ENCODE measurements at places on chromosomes 2 and 18.
A peak's percentile ranks its signal among the peaks of the same experiment; 100 is the strongest.

- no peak for DNase-seq
These were observed 634.9 kb upstream of the PIK3C3 start for GRCh38 chr18:41320100-41320499.

GRCh38 chr18:37440206-37440605, 125.4 kb downstream of the CELF4 start:
- DNase-seq: no peak

- DNase-seq: no peak
These were observed 62.0 kb downstream of the CIB4 start for GRCh38 chr2:26579025-26579722.

- no peak for DNase-seq
These were observed 156.2 kb downstream of the SH3RF3 start for GRCh38 chr2:109285244-109285651.

DNA sequence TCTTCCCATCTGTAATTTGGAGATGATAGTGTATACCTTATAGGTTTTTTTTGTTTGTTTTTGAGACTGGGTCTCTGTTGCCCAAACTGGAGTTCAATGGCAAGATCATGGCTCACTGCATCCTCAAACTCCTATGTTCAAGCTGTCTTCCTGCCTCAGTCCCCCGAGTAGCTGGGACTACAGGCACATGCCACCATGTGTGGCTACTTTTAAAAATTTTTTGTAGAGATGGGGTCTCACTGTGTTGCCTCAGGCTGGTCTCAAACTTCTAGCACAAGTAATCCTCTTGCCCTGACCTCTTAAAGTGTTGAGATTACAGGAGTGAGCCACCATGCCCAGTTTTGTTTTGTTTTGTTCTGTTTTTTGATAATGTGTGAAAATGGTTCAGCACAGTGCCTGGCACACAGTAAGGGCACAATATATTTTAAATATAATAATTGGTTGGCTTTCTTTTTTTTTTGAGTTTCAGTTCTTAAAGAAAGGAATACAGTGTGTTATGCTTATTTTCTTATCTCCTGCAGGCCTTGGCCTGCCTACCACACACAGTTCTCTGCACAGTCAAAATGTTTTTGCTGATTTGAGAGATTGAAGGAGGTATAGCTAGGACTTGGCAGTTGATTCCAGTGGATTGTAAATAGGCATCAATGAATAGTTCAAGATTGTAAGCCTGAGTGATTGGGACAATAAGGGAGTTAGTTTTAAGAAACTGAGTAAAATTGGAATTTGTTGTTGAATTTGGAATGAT, 6.1 kb downstream of the ACTR3 start:
- DNase-seq: no peak

DNA sequence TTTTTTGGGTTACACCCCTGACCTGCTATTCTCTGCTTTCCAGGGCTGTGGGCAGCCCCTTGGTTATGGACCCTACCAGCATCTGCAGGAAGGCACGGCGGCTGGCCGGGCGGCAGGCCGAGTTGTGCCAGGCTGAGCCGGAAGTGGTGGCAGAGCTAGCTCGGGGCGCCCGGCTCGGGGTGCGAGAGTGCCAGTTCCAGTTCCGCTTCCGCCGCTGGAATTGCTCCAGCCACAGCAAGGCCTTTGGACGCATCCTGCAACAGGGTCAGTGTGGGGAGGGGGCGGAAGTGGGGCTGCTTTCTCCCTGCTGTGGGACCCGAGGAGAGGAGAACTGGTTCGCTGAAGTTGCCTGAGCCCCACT, 9.7 kb upstream of the WNT10A start:
- DNase-seq: no peak

GRCh38 chr2:943461-943797, 7.2 kb upstream of the SNTG2 start:
- no peak for DNase-seq

DNA sequence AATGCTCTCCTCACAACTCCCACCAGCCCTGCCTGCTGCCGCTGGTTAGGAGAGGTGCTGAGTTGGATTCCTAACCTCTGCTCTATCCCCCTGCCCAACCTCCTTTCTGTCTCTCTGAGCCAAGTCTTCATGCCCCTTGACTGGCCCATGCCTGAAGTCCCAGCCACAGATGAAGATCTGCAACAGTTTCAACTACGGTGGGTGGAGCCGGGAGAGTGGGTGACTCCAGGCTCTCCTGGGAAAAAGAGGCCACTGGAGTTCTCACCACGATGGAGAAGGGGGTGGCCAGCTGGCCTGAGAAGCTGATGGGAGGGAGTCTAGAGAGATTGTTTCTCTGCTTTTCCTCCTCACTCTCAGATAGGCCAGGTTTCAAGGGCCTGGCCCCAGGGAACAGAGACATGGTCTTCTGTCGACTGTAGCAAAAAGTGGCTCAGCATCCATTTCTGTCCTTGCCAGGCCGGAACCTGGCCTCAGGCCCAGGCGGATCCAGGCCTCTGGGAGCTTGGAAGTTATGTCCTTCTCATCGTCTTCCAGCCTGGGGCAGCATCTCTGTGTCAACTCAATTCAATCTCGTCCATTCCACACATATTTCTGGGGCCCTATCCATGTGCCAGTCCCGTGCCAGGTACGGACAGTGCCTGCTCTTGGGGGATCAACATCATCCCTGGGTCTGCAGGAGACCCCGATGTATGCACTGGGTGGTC, 75.3 kb downstream of the INHBB start:
- DNase-seq: no peak

DNA sequence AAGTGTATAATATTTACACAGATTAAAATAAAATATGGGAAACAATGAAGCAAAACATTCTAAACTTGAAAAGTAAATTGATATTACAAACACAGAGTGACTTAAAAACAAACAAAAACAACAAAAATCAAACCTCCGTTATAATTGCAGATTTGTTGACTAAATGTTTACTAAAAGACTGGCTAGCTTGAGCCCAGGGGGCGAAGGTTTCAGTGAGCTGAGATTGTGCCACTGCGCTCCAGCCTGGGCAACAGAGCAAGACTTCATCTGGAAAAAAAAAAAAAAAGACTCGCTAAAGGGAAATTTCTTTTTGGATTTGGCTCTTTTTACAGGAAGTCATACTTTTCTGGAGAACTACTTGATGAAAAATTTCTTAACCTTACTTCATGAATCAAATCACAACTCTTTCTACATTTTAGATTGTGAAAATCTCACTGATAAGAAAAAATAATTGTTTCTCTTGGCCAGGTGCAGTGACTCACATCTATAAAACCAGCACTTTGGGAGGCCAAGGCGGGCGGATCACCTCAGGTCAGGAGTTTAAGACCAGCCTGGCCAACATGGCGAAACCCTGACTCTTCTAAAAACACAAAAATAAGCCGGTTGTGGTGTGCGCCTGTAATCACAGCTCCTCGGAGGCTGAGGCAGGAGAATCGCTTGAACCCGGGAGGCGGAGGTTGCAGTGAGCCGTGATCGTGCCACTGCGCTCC, 9.7 kb downstream of the TFPI start:
- no peak for DNase-seq

DNA sequence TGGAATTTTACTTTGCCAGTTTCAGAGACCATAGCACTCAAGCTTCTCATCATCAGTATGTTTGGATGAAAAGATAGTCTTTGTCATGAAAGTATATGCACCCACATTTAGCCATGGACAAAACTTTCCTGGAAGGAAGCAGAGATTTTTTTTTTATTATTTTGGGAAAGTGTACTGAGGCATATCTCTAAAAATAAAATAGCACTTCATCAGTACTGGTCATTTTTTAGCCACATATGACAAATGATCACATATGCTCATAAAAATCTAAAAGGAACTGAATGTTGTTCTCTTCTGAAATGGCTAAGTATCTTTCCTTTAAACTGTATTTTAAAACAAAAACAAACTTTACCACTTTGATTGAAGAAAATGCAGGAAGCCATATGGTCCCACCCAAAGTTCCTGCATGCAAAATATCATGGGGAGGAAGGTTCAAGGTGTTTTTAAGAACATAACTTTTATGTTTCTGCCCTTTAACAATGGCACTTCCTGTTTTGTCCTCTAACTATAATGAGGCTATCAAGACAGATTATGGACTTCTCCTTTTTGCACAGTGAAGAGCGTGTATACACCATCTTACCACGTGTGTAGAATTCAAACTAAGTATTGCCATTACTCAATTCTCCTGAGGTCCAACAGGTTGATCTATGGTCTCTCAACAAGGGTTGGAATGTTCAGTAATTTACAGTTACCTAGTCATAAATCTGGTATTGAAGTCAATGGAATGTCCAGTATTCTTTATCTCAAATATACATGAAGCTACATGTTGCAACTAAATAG, 77.1 kb upstream of the SLC39A10 start:
- no peak for DNase-seq

- peak; percentile 79 for DNase-seq
These were observed 184.1 kb upstream of the RAB12 start for GRCh38 chr18:8424917-8425725.

DNA sequence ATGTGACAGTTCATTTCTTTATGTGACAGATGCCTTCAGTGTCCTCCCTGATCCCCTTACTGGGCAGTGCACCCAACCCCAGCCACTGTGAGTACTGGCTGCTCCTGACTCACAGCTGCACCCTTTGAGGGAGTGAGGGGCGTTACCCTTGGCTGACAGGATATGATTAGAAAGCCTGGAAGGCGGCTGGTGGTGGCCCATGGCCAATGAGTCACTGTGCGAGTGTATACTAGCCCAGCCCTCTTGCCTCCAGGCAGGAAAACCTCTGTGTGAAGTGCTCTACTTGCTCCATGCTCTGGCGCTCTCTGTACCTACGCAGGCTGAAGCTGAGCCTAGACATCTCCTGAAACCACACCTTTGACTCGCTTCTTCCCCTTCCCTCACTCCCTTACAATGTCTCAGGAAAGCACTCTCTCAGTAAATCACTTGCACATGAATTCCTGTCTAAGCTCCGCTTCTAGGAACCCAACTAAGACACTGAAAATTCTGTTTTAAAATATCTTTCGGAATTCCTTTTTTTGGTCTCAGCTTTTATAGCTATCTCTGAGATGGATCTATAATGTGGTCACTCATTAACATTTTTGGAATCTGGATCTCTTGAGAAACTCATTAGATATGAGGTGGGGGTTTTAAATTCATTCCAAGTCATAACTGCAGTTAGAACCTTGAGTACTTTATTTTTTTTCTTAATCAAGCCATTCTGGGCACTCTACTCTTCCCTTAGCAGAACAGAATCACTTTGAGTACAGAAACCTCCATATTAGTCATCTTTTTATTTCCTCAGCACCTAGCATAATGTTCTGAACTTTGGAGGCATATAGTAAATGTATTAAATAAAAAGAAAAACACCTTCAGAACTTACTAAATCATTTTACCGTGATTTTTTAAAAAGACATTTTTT, 25.3 kb upstream of the STAM2 start:
- peak; percentile 87 for DNase-seq

GRCh38 chr2:31997653-31998052, 13.2 kb downstream of the MEMO1 start:
- DNase-seq: no peak

- no peak for DNase-seq
These were observed 5.5 kb downstream of the CYRIA start for GRCh38 chr2:16660114-16660513.

GRCh38 chr2:225122583-225123486, 80.6 kb upstream of the DOCK10 start:
- no peak for DNase-seq

GRCh38 chr18:5982332-5982731, 87.0 kb upstream of the TMEM200C start:
- DNase-seq: no peak

DNA sequence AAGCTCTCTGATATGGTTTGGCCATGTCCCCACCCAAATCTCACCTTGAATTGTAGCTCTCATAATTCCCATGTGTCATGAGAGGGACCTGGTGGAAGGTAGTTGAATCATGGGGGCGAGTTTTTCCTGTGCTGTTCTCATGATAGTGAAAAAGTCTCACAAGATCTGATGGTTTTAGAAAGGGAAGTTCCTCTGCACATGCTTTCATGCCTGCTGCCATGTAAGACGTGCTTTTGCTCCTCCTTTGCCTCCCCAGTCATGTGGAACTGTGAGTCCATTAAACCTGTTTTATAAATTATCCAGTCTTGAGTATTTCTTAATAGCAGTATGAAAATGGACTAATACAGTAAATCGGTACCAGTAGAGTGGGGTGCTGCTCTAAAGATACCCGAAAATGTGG, 34.9 kb downstream of the LTBP1 start:
- DNase-seq: no peak

- DNase-seq: no peak
These were observed 2.2 kb downstream of the IL1F10 start for GRCh38 chr2:113069676-113070605.

- DNase-seq: no peak
These were observed 356.9 kb upstream of the RAB12 start for GRCh38 chr18:8252371-8252770.

DNA sequence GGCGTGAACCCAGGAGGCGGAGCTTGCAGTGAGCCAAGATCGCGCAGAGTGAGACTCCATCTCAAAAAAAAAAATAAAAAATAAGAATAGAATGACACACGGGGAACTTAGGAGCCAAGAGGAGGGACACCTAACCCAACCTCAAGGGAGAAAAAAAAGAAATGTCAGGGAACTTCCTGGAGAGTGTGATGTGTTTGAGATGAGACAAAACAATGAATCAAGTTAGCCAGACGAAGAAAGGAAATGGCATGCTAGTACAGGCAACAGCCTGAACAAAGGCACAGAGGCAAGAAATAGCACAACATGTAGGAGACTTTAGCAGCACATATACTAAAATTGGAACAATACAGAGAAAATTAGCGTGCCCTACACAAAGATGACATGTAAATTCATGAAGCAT, 36.7 kb upstream of the PAPOLG start:
- no peak for DNase-seq

DNA sequence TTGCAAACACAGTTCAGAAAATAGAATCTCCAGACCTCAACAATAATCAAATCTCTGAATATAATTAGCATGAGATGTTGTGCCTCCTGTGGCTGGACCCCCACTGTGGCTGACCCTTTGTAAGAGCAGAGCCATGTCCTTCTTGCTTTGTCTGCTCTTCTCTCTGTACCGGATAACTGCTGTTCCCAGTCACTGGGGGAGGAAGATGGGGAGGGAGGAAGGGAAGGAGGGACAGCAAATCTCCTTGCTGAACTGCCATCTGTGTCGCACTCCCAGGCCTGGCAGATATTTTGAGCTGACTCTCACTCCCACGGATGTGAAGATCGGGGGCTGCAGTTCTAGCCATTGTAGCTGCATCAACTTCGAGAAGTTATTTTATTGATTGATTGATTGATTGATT, 319.0 kb upstream of the CXCR4 start:
- no peak for DNase-seq

DNA sequence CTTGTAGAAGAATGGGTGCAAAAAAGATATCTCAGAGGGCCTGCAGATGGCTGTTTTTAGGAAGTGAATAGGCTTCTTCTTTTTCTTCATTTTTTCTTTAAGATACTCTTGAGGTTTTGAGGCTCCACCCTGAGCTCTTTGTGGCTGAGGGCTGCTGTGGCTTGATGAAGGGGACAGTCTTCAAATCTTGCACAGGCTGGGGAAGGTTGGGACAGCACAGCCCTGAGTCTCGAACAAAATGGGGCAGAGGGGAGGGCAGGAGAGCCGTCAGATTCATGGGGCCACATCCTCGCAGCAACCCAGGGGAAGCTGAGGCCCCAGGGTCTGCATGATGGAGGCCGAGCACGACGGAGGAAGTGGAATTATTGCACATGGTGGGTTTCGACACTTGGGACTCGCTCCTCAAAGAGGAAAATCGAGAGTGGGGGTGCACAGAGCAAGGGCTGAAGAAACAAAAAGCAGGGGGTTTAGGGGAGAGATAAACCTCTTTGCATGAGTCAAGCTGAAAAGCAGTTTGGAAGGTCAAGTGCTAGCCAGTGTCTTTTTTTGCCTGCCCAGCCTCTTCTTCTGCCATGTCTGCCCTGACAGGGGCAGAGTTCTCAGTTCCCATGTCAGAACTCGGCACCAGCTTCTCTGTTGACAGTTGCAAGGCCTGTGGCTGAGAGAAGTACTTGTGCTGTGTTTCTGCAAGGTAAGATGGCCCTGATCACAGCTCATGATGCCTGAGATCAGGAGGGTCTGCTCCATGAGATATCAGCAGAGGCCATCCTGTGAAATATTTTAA, 19.5 kb downstream of the INPP4A start:
- DNase-seq: no peak

Measured in GM04503 (cell line).